ENCODE measurements at places on chromosomes 7 and 10.

DNA sequence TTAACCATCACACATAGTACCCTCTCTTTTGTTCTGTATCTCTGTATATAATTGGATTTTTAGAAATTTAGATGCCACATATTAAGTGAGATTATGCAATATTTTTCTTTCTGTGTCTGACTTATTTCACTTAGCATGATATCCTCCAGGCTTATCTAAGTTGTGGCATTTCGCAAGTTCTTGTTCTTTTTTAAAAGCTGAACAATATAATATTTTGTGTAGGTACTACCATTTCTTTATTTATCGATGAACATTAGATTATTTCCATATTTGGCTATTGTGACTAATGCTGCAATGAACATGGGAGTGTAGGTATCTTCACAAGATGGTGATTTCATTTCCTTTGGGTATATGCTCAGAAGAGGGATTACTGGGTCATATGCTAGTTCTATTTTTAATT is 295.0 kb downstream of the SUGCT start:
- no peak for DNase-seq

DNA sequence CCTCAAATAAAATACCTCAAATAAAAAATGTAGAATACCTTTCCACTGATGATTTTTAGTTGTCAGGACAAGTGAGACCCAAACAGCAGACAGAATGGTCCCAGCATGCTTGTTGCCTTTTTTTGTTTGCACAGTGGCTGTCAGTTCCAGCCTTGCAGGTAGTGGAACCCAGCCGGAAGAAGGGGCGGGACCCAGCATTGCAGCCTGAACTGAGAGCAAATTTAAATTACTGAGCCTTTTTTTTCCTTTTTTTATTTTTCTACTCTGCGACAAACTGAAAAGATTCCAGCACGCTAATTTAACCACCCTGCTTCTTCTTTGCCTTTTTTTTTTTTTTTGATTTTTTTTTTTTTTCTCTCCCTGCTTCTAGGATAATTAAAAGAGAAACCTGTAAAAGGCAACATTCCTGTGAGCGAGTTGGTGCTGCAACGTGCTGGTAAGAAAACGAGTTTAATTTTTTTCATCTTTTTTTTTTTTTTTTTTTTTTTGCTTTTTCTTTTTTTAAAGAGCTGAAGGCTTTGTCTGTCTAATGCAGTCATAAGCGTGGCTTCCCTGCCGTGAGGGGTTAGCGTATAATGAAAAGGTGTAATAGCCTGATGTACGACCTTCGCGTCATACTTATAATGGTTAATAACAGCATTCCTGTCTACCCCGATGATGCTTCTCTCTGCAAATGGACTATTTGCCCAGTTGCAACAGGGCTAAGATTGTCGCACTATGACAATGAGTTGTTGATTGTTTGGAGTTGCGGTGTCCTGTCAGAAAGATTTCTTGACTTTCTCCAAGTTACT is 555.3 kb upstream of the CELF2 start:
- DNase-seq, result peak; percentile 0

DNA sequence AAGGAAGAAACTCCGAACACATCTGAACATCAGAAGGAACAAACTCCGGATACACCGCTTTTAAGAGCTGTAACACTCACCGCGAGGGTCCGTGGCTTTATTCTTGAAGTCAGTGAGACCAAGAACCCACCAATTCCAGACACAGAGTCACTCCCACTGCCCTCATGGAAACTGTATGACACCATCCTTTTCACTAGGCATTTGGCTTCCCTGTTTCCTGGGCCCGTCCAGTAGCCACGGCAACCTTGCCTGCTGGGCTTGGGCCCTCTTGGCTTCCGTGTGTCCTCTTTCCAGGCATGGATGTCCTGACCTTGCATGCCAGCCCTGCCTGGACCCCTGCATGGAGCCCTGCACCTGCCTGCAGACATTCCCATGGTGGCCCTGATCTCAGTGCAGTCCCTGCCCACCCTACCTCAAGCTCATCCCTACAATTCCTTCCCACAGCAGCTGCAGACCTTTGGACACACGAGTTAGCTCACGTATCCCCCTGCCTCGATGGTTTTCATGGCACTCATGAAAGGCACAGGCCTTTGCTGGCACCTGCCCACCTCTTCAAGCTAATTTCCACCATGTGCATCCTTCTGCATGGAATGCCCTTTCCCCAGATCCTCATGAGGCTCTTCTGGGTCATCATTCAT is 6.7 kb downstream of the SH2D4B start:
- no peak for DNase-seq

DNA sequence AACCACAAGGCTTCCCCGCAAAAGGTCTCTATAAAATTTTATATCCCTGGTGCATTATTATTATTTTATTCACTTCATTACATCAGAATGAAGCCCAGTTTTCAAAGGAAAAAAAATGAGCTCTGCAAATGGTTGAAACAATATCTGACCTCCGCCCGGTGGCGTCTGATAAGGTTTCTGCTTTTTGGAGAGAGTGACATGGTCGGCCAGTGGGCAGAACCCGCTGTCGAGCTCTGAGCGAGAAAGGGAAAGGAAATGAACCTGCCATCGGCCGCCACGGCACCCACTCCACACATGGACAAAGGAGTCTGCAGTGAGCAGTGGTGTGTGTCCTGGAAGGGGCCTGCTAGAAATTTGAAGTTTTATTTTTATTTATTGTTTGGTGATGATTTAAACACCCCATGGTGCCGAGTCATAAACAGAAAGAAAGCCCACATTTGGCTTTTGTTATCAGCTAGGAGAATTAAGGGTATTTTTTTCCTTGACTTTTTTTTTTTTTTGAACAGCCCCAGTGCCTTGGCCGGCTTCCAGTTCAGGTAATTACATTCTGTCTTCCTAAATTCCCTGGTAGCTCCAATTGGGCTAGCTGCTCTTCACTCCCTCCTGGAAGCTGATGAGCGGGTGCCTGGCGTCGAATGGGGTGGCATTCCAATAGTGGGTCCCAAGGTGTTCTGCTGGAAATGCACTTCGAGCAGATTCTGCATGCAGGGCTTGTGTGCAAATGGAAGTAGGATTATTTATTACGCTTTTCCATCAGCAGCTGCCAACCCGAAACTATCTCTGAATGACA is 149.4 kb upstream of the MKI67 start:
- no peak for DNase-seq

GRCh38 chr10:74926791-74927585 is 100.6 kb downstream of the KAT6B start:
- DNase-seq, result no peak

GRCh38 chr10:72331575-72332422 is 22.9 kb downstream of the DNAJB12 start:
- peak; percentile 97 for DNase-seq

DNA sequence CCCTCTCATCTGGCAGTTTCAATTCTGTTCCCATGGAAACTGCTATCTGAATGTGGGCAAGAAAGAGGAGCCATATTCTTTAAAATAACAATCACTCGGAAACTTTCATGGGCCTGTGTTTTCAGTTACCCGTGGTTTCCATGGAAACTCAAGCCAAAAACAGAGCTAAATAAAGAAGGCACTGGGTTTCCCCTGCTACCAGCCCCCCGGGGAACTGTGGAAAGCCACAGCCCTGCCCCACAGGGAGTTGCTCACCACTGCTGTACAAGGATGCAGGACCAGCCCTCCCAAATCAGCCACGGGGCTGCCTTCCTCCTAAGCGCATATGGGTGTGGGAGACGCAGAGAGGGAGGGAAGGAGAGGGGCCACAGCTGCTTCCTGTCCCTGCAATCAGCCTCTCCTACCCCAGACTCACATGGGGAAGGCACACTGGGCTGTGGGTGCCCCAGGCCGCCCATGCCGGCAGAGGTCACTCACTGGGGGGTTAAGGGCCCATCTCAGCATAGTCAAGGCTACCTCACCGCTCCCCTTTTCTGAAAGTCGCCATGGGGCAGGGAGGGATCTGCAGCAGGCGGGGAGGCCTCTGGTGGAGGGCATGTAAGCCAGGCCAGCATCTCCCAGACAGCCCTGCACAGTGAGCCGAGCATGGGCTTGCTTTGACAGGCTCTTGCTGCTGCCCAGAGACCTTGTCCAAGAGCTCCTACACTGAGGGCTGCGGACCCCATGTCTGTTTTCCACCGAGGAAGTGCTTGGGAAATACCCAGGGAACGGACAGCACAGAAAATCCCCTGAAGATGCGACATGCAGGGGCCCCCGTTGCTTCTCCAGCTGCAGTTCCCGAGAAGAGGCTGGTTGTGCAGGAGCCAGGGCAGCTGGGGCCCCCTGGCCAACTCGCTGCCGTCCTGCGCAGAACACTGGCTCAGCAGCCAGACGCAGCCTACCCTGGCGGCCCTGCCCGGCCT is 157.3 kb upstream of the PPP2R2D start:
- no peak for DNase-seq

GRCh38 chr7:101957744-101958525 is 140.5 kb downstream of the CUX1 start:
- DNase-seq, result no peak

- DNase-seq, result no peak
These were observed 20.0 kb downstream of the RBM28 start for GRCh38 chr7:128323459-128324367.

DNA sequence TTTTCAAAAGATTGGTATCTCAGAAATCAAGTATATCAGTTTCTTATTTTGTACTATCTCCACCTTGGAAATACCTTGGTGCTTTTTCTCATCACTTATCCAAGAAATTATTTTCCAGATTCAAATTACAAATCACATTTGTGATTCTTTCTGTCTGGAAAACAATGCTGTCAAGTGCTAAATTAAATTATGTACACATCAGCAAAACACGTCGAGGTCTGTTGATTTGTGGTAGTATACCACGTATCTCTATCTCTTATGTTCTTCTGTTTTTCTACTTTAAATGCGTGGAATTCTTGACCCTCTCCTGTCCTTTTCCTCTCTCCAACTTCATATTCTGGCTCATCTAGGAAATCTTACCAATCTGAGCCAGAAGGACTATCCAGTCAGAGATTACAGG is 214.5 kb downstream of the PTN start:
- DNase-seq, result no peak

- no peak for DNase-seq
These were observed 1054.4 kb downstream of the CNTNAP2 start for GRCh38 chr7:147171013-147171391.

DNA sequence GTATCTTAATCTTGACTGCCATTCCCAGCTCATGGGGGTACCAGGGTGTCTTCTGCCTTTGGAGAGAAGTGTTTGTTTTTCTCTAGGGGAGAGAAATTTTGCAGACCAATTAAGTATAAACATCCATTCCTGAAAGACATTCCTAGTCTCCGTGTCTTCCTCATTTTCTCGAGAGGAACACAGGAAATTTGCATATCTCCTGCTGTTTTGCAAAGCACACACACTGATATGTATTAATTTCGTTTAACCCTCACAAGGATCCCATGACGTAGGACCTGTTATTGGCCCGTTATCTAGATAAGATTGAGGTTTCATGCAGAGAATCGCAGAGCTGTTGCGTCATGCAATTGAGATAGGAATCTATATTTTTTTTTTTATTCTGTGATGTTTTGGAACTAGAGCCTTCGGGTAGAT is 944 bp downstream of the RHBDD2 start:
- peak; percentile 73 for DNase-seq

GRCh38 chr7:2522780-2523433 is 3.3 kb downstream of the LFNG start:
- DNase-seq, result peak; percentile 87

DNA sequence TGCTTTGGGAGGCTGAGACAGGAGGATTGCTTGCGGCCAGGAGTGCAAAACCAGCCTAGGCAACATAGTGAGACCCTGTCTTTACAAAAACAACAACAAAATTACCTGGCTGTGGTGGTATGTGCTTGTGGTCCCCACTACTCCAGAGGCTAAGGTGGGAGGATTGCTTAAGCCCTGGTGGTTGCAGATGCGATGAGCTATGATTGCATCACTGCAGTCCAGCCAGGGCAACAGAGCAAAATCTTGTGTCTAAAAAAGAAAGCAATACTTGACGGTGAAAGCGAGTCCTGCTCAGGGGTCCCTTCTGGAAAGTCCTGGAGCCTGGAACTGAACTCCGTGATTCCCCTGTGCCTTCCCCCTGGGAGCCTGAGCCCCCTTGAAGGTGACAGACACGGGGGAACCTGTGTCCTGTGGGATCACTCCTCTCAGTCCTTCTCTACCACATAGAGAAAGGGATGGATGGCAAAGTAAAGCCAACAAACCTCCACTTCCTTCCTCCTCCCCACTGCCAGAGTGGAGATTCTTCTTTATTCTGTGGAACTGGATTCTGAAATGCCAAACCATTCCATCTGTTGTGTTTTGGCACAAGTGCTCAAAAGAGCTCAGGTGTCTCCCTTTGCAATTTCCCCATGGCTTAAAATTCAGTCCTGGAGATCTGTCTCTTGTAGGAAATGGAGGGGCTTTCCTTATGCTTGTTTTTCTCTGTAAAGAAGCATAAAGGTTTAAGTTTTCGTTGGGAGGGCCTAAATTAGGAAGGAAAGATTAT is 50.6 kb downstream of the KIAA1217 start:
- no peak for DNase-seq

- peak; percentile 19 for DNase-seq
These were observed 819 bp downstream of the UNCX start for GRCh38 chr7:1233333-1234048.

DNA sequence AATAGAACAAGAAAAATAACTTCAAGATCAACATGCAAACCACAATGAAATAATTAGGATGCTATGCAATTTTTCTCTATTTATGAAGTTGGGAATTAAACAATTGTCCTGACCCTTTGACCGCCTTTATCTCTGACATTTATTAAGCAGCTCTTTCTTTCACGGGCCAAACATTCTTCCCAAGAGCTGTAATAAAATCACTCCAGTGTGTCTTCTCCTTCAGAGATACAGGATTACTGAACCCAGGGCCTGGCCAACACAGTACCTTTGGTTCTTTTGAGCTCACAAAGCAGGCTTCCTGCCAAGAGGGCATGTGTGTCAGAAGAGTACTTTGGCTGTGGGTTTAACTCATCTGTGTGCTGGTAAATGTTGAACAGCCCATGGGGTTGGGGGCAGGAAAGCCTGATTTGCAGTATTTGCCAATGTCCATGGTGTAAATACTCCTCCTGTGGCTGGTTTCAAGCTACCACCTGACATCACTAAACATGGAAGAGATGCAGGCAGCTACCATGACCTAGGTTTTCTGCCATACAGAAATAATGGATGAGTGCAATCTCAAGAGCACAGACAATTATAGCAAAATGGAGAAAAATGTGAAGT is 121.7 kb downstream of the FANK1 start:
- DNase-seq, result no peak

- no peak for DNase-seq
These were observed 196.5 kb upstream of the DGKB start for GRCh38 chr7:15099074-15099473.

DNA sequence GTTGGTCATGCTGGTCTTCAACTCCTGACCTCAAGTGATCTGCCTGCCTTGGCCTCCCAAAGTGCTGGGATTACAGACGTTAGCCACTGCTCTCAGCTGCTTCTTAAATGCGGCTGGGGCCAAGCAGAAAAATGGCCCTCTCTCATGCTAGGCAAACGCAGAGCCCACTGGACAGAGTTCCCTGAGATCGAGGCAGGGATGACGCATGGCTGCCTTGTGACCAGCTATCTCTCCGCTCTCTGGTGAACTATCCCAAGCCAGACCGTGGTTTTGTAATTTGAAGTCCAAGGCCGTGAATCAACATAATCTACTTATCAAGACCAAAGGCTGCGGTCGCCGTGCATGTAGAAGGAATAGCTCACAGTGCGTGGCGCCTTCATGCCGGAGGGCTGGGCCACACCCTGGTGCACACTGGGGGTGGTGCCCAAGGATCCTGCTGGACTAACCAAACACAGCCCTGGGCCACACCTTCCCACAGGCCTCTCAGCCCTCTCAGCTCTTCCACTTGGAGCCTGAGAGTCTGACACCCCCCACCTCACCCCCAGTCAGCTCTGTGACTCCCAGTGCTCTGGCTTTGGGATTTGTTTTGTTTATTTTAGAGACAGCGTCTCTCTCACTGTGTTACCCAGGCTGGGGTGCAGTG is 88.1 kb upstream of the CUX1 start:
- DNase-seq, result peak; percentile 32
